ENCODE measurements at places on chromosomes 5 and 9.

DNA sequence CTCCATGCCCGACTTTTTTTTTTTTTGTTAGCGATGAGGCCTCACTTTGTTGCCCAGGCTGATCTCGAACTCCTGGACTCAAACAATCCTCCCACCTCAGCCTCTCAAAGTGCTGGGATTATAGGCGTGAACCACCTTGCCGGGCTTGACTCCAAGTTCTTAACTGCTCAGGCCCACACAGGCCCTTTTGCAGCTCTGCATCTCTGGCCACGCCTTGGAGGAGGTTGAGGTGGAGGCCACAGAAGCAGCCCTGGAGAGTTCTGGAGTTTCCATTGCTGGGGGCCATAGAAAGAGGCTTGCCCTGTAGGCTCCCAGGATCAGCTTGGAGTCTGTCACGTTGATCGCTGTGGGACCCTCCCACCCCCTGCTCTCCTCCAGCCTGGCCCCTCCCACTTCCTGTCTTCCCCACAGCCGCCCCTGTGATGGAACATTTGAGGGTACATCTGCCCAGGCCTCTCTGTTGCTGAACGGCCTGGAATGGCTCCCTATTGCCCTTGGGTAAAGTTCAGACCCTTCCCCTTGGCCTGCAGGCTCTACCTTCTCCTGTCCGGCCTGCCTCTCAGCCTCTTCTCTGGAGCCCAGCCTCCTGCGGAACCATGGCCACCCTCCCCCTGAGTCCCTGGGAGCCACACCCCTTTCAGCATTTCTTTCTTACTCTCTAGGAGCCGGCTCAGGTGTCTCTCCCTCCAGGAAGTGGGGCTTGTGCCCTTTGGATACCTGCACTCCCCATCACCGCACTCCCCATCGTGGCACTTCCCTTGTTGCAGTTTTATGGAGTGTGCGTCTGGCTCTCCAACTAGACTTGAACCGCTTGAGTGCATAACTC lies 30.4 kb upstream of the IER5L start:
- DNase-seq = no peak

- no peak for DNase-seq
Observed at GRCh38 chr9:103078581-103078980, 83.4 kb downstream of the CYLC2 start.

GRCh38 chr5:35177783-35178182 lies 52.5 kb downstream of the PRLR start:
- no peak for DNase-seq

GRCh38 chr5:73591698-73592501 lies 26.4 kb downstream of the UTP15 start:
- DNase-seq = no peak

- DNase-seq = no peak
Observed at GRCh38 chr5:4520559-4520958, 619.6 kb upstream of the ADAMTS16 start.

DNA sequence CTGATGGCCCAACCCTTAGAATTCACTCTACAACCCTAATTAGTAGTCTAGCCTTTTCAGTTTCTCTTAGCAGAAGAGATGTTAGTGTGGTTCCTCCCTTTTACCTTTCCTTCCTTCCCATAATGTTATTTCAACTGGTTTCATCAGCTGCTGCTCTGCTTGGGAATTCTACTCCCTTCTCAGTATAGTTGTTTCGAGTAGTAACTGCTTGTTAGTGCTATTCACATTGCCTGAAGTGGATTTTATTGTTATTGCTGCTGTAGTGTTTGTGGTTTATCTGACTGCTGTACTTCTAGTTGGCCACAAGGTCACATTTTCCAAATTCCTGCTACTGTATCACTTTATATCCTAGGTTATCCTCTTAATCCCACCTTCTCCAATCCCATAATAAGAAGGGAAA lies 29.7 kb downstream of the SMIM15 start:
- DNase-seq = no peak

GRCh38 chr9:134381671-134382516 lies 55.6 kb downstream of the RXRA start:
- no peak for DNase-seq

DNA sequence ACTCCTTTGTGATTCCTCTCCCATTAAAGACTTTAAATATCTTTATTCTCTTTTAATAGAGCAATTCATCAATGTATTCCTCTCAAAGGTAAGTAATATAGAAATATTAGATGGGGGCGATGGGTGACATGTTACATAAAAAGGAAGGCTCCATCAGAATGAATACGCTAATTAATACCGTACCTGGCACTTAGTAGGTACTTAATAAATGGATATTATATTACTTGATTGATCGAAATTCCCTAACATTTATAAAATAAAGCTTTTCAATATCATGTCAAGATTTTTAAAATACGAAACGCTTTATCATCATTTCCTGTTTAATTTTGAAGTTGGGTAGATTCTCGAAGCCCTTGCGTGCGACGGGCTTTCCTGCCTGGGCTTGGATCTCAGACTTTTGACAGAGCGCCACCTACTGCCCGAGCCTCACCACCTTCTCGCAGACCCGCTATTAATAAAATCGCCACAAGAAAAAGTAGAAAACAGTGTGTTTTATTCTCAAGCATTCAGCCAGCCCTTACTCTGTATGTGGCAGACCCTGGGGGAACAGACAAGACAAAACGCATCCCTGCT lies 99.4 kb downstream of the C5orf15 start:
- DNase-seq = peak; percentile 63

GRCh38 chr5:169954786-169955185 lies 25.5 kb downstream of the INSYN2B start:
- no peak for DNase-seq

- DNase-seq = no peak
Observed at GRCh38 chr5:1536871-1537602, 13.3 kb upstream of the LPCAT1 start.

- DNase-seq = no peak
Observed at GRCh38 chr9:111740739-111741138, 54.0 kb downstream of the SHOC1 start.

- no peak for DNase-seq
Observed at GRCh38 chr5:151092762-151093161, 11.9 kb upstream of the TNIP1 start.

DNA sequence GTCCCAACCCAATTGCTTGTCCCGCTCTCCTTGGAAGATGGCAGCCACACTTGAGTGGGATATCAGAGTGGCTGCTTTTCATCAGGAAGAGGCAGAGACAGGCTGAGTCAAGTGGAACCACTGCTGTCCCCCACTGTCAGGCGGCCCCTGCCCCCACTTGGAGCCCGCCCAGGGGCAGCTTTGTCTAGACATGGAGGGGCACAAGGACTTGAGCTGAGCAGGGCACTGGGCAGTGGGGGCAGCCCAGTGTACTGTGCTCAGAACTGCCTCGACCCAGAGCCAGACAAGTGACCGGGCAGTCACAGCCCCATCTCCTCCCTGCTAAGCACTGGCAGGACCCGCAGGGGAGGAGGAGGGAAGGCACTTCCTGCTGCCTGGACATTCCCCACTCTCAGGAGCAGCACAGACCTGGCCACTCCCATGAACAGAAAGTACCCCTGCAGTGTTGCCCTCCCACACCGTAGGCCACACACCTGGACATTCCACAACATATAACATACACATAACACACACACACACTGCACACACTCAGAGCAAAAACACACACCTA lies 91.0 kb downstream of the MRPL36 start:
- no peak for DNase-seq

GRCh38 chr5:147727200-147727599 lies 55.3 kb downstream of the JAKMIP2 start:
- no peak for DNase-seq

DNA sequence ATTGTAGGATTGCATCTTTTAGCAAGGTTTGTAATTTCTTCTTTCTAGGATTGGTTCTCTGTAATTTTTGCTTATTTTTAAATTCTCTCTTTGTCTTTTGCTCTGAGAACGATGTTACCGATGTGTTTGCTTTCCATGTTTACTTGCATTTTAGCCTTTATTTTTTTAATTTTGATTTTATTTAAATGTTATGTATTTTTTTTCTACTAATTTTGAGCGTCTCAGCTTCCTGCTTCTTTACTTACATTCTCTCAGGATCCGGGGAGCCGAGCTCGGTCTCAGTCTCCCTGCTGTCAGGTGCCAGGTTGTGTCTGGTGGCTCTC lies 20.9 kb downstream of the ANXA2R start:
- no peak for DNase-seq

DNA sequence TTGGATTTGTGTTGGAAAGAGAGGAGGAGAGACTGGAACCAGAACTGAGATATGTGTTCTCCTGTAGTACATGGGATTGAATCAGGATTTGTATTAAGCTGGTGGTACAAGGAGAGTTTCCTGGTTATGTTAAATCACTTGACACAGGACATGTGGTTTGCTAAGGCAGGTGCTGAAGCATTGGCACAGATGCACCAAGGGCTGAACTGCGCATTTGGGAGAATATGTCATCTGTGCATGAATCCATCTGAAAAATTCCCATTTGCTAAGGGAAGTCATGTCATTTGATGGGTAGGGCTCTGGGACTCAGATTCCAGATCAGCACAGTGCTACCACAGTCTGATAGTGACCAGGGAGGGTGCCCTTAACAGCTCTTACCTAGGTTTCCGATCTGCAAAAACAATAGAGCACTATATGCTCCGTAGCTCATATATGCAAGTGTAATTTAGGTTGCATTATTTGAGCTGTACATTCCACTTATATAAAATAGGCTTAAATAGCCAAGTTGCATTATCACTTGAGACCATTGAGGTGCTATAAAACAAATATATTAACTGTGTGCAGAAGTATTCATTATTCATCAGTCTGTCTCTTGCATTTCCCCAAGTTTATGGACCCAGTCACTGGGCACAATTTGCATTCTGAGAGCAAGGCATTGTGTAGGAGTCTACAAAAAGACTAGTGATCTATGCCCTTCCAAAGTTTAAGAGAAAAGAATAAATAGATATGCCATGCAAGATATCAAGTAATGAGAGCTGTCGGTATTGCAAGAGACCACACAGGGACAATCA lies 55.2 kb downstream of the ADAMTS16 start:
- DNase-seq = no peak

DNA sequence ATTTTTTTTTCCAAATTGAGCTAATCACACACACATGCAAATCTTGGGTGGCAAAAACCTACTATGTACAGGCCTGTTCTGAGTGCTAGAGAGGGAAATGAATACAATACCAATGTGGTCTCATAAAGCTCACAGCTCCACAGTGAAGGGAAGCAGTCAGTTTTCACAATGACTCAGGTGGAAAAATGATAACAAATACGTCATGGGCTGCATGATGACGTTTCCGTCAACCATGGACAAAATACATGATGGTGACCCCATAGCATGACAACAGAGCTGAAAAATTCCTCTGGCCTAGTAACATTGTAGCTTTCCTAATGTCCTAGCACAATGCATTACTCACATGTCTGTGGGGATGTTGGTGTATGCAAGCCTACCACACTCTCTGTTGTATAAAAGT lies 252.5 kb downstream of the TRIM32 start:
- no peak for DNase-seq

GRCh38 chr5:93039888-93040287 lies 541.1 kb downstream of the NR2F1-AS1 start:
- no peak for DNase-seq

- no peak for DNase-seq
Observed at GRCh38 chr5:173734716-173735115, 118.3 kb upstream of the BOD1 start.

- no peak for DNase-seq
Observed at GRCh38 chr9:133842174-133842573, 104.0 kb upstream of the SARDH start.

GRCh38 chr5:123882319-123882964 lies 370.5 kb downstream of the CSNK1G3 start:
- DNase-seq = no peak

GRCh38 chr9:89742660-89743059 lies 137.8 kb downstream of the GADD45G start:
- DNase-seq = no peak

DNA sequence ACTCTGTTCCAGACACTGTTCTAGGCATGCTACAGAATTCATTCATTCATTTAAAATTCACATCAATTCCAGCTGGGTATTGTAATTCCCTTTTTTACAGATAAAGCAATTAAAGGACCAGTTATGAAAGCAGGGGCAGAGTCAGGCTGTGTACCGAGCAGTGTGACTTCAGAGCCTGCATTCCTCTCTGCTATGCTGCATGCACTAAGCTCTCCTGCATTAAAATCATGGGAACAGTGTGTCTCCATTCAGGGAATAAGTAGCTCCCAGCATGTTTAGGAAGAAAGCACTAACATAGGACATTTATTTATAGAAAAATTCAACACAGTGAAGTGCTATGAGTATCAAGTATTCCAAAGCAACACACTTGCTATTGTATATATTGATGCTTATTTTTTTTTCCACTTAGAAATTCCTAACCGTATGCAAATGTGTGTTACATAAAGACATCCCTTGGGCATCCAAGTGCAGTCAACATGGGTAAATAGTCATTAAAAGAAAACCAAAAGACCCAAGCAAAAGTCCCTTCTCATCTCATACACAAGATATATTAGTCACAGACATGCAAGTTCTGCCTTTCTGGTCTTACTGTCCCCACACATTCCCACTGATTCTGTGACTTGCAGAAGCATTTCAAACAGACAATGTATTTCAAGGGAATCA lies 173.7 kb downstream of the GABRB2 start:
- DNase-seq = no peak

- DNase-seq = peak; percentile 28
Observed at GRCh38 chr9:20419533-20419932, 202.8 kb downstream of the MLLT3 start.

DNA sequence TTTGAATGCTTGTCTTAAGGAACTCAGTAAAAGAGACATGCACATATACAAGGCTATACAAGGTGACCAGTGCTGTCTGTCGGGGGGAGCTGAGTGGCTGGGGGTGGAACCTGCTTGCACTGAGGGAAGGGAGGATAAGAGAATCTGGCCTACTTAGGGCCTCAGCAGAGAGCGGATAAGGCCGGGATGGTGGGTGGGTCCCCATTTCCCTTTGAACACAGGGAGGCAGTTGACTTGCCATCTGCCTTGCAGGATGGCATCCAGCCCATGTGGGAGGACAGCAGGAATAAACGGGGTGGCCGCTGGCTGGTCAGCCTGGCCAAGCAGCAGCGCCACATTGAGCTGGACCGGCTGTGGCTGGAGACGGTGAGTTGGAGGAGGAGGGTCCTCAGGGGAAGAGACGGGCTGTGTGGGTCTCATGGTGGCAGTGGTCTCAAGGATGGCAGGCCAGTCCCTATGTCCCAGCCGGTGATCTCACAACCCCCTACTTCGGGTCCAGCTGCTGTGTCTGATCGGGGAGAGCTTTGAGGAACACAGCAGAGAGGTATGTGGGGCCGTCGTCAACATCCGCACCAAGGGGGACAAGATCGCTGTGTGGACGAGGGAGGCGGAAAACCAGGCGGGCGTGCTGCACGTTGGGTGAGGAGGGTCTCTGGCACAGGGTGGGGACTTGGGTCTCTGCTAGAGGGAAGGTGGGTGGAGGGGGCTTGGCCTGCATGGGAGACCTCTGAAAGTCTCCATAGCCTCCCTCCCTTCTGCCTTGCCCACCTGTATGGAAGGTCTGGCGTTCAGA lies 2.2 kb upstream of the TSPAN17 start:
- no peak for DNase-seq

- DNase-seq = no peak
Observed at GRCh38 chr9:28365020-28365640, 791.8 kb upstream of the C9orf72 start.
